ENCODE measurements at places on chromosomes 6 and 20.

DNA sequence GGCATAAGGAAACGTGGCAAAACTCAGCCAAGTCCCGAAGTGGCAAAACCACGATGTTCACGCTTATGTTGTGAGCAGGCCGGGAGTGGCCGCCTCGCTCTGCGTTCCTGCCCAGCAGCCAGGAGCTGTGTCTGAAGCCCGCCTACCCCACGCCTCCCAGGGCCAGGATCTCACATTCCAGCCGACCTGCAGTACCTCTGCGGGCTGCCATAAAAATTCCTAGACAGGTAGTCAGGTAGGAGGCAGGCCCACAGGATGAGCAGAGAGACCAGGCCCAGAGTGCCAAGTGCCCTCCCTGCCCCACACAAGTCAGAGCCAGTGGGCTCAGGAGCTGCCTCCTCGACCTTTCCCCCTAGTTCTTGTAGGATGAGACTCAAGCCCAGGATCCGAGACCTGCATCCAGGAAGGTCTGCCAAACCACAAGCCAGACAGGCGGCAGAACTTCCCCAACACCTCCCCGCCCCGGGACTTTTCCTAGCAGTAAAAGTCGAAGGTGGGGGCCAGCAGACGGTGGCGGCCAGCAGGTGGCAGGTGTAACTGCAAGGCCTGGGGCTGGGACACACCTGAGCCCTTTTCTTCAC, 16.7 kb downstream of the PMEPA1 start:
- DNase-seq = no peak

DNA sequence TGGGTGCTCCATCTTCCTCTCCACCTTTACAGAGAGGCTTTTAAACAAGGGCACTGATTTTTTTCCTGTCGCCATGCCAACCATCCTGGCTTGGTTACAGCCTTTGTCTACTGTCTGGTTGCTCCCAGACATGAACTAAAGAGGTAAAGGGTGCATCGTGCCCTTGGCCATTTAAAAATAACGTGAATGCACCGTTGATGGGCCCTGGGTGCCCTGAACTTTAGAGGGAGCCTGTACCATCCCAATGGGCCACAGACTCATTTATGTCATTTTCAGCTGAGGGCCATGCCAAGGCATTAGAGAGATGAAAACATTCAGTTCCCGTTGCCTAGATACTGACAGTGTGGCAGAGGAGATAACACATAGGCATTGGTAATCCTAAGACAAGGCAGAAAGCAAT, 23.3 kb downstream of the TMC2 start:
- DNase-seq = no peak

DNA sequence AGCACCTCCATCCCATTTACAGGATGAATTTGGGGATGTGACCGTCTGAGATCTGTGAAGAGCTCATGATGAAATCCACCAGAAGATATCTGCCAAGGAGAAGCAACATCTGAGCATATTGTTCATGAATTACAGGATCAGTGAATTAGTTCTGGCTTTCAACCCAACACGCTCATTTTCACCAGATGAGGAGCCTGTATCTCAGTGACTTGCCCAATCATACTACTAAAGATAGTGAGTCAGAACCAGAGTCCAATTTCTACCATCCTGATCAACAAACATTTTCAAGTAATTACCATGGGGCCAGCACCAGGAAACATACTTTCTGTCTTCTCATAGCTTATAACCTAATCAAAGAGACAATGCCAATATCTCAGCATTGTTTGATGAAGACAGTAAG, 116.6 kb downstream of the ZDHHC14 start:
- no peak for DNase-seq

DNA sequence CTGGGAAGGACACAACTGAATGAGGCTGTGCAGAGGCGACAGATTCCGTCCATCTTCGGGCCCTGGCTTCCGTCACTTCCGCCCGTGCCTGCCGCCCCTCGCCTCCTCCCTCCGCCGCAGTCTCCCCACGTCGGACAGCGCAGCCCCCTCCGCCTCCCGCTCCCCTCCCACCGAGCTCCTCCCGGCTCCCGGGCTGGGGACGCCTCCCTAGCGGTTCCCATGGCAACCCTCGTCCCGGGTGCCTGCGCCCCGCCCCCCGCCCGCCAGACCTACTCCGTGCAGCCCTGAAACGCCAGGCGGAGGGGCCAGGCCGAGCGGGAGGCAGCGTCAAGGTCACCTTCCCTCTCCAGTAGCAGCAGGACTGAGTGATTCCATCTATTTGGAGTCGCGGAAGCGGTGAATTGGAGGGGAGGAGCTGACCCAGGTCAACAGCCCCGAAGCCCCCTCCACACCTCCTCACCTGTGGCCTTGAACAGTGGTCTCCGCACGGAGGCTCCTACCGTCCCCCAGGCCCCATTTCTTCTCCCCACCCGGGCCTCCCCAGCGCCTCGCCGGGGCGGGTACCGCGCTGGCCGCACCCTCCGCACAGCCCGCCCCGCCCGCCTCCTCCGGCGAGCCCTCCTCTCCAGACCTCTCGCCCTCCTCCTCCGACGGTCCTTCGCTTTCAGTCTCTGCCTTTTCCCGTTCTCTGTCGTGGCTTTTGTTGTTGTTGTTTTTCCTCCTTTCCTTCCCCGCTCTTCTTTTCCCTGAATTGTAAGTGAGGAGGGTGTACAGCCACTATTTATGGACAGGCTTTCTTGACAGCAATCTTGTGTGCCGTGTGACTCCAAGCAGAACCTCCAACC, 951 bp downstream of the NRSN2 start:
- peak; percentile 68 for DNase-seq
